ENCODE measurements at places on chromosomes 4 and X.

- DNase-seq: no peak
These were observed 16.3 kb downstream of the WDR13 start for GRCh38 chrX:48613502-48614160.

DNA sequence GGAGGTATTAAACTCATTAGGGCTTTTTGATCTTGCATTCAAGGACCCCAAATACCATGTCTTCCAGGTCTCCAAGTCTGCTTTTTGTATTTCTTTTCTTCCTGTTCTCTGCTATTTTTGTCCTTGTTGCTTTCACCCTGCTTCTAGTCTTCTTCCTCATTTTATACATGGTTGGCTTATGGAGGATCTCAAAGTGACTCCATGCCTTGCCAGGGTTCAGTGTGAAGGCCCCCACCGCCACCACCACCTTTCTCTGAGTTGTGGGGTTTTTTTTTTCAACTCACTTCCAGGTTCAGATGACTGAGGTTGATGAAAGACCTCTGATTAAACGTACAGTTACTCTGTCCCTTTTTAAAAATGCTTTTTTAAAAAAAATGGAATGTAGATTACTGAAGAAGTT is 96.3 kb downstream of the MAML3 start:
- DNase-seq: no peak

- DNase-seq: no peak
These were observed at the start of gene SPOCK3 for GRCh38 chr4:167234316-167234881. SPOCK3 (minus strand) TSS chr4:167234494.

GRCh38 chrX:374596-374995 is 12.1 kb downstream of the PPP2R3B start:
- DNase-seq: no peak

GRCh38 chr4:41913509-41913908 is 21.7 kb upstream of the TMEM33 start:
- DNase-seq: no peak

DNA sequence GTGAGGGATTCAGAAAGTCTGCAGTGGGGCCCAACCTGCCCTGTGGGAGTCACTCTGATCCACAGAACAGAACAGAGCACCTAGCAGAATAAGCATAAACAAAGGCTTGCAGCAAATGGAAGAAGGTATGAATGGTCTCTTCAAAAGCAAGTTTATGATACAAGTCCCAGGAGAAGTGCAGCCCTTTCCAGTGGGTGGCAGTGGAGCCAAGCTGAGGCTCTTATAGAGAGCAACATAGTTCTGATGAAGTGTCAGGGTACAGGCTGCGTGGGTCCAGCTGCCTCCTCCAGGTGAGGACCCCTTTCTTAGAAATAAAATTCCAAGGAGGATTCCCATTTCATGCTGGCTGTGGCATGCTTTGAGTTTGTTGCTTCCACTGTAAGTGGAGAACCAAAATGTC is 88.8 kb upstream of the PAK3 start:
- no peak for DNase-seq

GRCh38 chr4:48079972-48080391 is 54.1 kb downstream of the TXK start:
- no peak for DNase-seq

GRCh38 chr4:13836946-13837912 is 209.7 kb upstream of the BOD1L1 start:
- DNase-seq: no peak
